Neuronal stem cell (in vitro differentiated cells): ENCODE measurements at places on chromosomes 3 and 15.

DNA sequence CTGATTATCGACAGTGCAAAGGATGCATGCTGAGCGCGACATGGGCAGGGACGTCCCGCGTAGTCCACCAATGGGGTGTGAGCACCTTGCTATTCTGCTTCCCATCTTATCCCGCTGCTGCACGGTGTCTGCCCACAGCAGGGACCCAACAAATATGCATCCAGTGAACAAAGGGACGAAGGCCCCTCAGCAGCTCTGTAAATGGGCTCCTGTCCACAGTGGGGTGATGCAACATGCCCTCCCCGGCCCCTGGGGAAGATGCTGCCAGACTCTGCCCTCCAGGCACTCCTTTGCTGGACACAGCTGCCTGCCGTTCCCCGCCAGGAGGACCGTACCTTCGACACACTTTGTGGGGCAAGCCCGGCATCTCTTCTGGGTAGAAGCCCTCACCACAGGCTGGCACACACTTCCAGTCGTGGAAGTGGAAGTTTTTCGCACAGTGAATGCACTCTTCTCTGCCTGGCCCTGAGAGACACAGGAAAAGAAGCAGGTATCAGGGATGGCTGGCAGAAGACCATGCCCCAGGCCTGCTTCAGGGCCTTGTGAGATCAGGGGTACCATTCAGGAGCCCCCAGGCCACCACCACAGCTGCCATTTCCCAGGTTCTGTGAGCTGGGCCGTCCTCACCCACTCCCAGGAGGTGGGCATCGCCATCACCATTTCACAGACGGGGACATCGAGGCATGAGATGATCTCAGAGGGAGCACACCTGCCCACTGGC lies 18.2 kb upstream of the SNRPA1 start:
- no peak for DNase-seq
- H3K36me3 ChIP-seq, result no peaks in the 10 kb centered on the region
- no peak overlapping the region for H3K4me3 ChIP-seq

GRCh38 chr15:92077353-92078085 lies 224.0 kb downstream of the SLCO3A1 start:
- peak; percentile 57 for DNase-seq
- H3K4me1 ChIP-seq, result no peaks in the 10 kb centered on the region
- H3K27me3 ChIP-seq, result peaks cover 3% of the 10 kb centered on the region
- H3K4me3 ChIP-seq, result no peak overlapping the region
- no peak overlapping the region for H3K27ac ChIP-seq
- H3K36me3 ChIP-seq, result no peaks in the 10 kb centered on the region

- peaks cover 3% of the 10 kb centered on the region for H3K4me1 ChIP-seq
- H3K27ac ChIP-seq, result no peak overlapping the region
- H3K27me3 ChIP-seq, result no peaks in the 10 kb centered on the region
- H3K36me3 ChIP-seq, result no peaks in the 10 kb centered on the region
- no peak for DNase-seq
These were observed 184.2 kb upstream of the TPM1 start for GRCh38 chr15:62858343-62858742.

DNA sequence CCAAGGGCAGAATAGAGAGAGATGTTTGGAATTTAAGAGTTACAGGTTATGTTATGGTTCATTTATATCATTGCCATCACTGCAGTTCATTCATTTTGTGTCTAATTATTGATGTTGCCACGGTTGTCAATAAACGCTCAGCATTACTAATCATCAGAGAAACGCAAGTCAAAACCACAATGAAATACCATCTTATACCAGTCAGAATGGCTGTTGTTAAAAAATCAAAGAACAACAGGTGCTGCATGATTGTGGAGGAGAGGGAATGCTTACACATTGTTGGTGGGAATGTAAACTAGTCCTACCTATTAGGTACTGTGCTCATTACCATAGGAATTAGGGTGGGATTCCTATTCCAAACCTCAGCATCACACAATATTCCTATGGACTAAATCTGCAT lies 350.5 kb downstream of the TIGIT start:
- H3K27ac ChIP-seq, result no peak overlapping the region
- no peaks in the 10 kb centered on the region for H3K27me3 ChIP-seq
- DNase-seq, result no peak
- peaks cover 3% of the 10 kb centered on the region for H3K4me1 ChIP-seq

DNA sequence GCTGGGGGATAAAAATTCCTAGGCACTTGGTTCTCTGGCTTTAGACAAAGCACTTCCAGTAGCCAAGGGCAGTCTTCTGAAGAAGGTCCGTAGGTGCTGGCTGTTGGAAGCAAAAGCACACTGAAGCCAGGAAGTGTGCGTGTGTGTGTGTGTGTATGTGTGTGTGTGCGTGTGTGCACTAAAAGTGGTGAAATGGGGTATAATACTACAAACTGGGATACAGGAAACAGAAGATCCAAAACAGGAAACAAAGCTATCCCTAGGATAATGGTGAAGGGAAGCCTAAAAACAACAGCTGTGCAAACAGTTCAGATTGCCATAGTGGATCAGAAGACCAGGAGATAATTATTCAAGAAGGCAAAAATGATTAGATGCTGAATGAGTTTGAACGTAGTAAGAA lies 103.4 kb downstream of the IL20RB start:
- H3K36me3 ChIP-seq, result no peaks in the 10 kb centered on the region
- DNase-seq, result no peak
- no peak overlapping the region for H3K27ac ChIP-seq
- no peak overlapping the region for H3K4me3 ChIP-seq
- no peaks in the 10 kb centered on the region for H3K27me3 ChIP-seq
- H3K4me1 ChIP-seq, result peaks cover 3% of the 10 kb centered on the region

DNA sequence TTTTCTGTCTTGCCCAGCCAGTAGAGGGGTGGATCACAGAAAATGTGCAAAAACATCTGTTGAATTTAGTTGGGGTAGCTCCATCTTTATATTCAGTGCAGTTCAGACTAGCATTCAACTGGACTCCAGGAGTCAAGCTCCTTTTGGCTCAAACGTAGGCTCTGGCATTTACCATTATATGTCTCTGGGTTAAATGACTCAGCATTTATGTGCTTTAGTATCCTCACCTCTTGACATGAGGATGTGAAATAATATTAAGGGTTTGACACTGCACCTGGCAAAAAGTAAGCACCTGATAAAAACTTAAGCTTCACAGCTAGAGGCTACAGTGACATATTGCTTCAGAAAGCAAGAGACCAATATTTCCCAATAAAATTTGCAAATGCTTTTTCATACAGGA lies 14.8 kb downstream of the PRC1 start:
- H3K27ac ChIP-seq, result no peak overlapping the region
- no peaks in the 10 kb centered on the region for H3K4me1 ChIP-seq
- no peak for DNase-seq
- H3K4me3 ChIP-seq, result no peak overlapping the region

DNA sequence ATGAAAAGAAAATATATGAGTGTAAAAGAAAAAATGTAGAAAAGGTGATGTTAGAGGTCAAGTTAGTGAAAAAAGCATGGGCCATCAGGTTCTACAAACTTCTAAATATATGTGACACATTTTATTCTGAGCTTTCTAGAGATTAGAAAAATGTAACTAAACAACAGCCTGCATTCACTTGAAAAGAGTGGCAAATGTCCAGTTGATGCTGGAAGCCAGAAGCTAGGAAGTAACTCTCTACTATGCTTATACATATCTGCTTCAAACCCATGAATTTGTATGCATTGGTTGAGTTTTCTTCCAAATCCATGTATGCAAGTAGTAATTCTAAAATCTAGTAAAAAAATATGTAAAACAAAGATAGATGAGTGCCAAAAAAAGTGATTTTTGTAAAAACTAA lies 123.5 kb downstream of the TGFBR2 start:
- H3K27ac ChIP-seq, result no peak overlapping the region
- no peak overlapping the region for H3K4me3 ChIP-seq
- no peak for DNase-seq
- H3K27me3 ChIP-seq, result no peaks in the 10 kb centered on the region

DNA sequence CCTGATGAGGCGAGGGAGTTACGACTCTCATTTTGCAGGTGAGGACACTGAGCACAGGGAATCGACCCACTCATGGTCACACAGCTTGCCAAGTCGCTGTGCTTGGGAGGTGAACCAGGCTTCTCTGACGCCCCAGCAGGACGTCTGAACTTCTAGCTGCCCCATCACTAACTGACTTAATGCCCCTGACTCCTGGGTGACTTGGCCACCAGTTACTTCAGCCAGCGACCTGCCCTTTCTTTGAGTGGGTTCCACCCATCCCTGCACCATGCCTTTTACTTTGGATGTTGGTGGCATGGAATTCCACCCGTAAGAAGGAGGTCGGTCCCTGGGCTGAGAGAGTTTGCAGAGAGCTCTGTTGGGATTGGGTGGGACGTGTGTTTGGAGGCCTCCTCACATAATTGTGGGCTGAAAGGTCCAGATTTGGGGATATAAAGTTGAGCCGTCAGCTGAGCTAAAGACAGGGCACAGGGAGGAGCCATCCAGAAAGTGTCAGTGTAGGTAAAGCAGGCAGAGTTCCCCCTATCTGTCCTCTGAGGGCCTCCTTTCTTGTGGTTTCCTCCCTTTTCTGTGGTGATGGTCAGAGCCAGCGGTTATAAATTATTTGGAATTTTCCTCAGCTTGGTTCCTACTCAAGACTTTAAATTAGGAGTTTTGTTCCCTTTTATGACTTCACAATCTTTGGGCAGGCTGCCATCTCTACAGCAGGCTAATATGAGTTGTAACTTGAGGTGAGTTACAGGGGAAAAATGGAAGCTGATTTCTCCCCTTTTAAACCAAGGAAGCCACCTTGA lies 55.0 kb downstream of the FLNB start:
- DNase-seq, result no peak
- peaks cover 30% of the 10 kb centered on the region for H3K4me1 ChIP-seq
- no peak overlapping the region for H3K4me3 ChIP-seq

DNA sequence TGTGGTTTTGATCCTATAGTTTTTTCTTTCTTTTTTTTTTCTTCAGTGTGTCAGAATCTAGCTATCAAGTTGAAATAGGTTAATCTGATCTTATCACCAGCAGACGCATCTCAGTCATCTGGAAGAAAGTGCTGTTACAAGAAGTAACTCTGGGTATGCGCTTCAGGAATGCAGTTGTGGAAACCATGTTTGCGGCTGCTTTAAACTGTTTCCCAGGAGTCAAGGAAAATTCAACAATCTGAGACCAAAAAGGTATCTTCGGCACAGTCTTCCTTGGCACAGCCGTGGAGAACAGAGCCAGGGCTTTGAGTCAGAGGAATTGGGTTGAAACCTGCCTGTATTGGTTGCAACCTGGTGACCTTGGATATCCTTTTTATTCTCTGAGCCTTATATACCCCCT lies 59.9 kb downstream of the CD47 start:
- H3K27ac ChIP-seq, result no peak overlapping the region
- DNase-seq, result no peak
- H3K36me3 ChIP-seq, result no peaks in the 10 kb centered on the region
- no peak overlapping the region for H3K4me3 ChIP-seq
- no peaks in the 10 kb centered on the region for H3K4me1 ChIP-seq

DNA sequence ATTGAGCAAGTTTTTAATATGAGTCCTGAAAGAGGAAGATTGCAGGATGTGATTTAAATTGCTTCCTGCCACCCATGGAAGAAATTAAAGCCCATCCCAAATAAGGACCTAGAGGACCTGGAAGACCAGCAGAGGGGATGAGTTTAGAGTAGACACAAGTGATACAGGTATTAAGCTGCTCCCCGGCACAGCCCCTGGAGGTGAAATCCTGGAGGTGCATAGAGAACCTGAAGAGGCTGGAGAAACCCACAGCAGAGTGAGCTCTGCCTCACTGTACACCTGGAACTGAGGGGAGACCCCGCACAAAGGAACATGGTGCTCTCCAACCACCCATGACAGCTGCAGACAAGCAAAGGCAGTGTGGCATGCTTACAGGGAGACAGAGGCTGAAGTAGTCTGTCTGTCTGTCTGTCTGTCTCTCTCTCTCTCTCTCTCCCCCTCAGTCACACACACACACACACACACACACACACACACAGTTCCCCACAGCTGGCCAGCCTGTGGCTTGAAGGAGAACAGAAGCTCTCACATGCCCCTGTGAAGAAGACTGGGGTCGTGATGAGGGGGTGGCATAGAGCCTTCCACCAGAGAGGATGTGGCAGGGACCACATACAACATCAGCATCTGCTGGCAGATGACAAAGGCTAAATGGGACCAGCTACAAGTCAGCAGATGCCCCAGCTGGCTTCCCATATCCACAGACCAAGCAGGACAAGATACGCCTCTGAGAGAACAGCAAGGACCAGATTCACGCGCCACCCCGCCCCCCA lies 38.1 kb downstream of the FSIP1 start:
- no peak overlapping the region for H3K27ac ChIP-seq
- H3K36me3 ChIP-seq, result no peaks in the 10 kb centered on the region
- no peak for DNase-seq

DNA sequence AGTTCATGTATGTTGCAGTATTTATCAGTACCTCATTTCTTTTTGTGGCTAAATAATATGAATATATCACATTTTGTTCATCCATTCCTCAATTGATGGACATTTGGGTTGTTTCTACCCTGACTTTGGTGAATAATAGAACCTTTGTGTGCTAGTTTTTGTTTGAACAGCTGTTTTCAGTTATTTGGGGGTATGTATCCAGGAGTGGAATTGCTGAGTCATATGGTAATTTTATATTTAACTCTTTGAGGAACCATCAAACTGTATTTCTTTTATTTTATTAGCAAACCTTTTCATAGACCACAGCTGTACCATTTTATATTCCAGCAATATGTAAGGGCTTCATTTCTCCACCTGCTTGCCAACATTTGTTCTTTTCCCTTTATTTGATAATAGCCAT lies 38.4 kb upstream of the RBM5 start:
- no peak overlapping the region for H3K27ac ChIP-seq
- H3K4me3 ChIP-seq, result no peak overlapping the region
- DNase-seq, result no peak
- no peaks in the 10 kb centered on the region for H3K4me1 ChIP-seq
- no peaks in the 10 kb centered on the region for H3K27me3 ChIP-seq
- peaks cover 7% of the 10 kb centered on the region for H3K36me3 ChIP-seq

GRCh38 chr3:17592956-17593355 lies 149.5 kb downstream of the TBC1D5 start:
- no peak overlapping the region for H3K27ac ChIP-seq
- no peak for DNase-seq
- no peak overlapping the region for H3K4me3 ChIP-seq
- no peaks in the 10 kb centered on the region for H3K27me3 ChIP-seq
- no peaks in the 10 kb centered on the region for H3K4me1 ChIP-seq
- H3K36me3 ChIP-seq, result no peaks in the 10 kb centered on the region

GRCh38 chr3:89042236-89042835 lies 65.1 kb upstream of the EPHA3 start:
- no peaks in the 10 kb centered on the region for H3K27me3 ChIP-seq
- H3K4me1 ChIP-seq, result peaks cover 5% of the 10 kb centered on the region
- no peak overlapping the region for H3K27ac ChIP-seq
- no peaks in the 10 kb centered on the region for H3K36me3 ChIP-seq
- DNase-seq, result no peak
- no peak overlapping the region for H3K4me3 ChIP-seq

DNA sequence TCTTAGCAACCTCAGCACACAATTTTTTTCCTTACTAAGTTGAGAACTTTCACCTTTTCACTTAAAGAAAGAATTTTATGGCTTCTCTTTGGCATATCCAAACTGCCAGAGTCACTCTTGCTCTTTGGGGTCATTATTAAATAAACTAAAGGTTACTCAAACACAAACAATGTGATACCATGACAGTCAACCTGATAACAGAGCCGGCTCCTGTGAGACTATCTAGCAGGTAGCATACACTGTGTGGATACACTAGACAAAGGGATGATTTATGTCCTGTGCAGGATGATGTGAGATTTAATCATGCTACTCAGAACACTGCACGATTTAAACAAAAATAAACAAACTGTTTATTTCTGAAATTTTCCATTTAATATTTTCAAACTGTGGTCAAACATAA lies 35.6 kb downstream of the LRRFIP2 start:
- no peaks in the 10 kb centered on the region for H3K27me3 ChIP-seq
- no peak overlapping the region for H3K27ac ChIP-seq
- no peaks in the 10 kb centered on the region for H3K36me3 ChIP-seq
- no peaks in the 10 kb centered on the region for H3K4me1 ChIP-seq
